ENCODE measurements at places on chromosomes 3 and 15.

DNA sequence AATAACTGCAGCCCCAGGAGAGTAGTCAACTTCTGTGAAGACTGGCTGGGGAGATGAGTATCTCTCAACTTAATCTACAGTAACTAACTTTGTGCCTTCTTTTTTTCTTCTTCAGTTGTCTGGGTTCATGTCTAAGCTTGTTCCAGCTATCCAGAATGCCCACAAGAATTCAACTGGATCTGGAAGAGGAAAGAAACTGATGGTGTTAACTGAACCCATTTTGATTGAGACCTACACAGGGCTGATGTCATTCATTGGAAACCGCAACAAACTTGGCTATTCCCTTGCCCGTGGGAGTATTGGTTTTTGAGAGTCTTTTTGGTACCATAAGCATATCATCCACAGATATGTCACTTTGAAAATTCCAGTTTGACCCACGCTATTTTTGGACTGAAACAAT, 148.7 kb downstream of the TPRG1 start:
- DNase-seq: no peak

DNA sequence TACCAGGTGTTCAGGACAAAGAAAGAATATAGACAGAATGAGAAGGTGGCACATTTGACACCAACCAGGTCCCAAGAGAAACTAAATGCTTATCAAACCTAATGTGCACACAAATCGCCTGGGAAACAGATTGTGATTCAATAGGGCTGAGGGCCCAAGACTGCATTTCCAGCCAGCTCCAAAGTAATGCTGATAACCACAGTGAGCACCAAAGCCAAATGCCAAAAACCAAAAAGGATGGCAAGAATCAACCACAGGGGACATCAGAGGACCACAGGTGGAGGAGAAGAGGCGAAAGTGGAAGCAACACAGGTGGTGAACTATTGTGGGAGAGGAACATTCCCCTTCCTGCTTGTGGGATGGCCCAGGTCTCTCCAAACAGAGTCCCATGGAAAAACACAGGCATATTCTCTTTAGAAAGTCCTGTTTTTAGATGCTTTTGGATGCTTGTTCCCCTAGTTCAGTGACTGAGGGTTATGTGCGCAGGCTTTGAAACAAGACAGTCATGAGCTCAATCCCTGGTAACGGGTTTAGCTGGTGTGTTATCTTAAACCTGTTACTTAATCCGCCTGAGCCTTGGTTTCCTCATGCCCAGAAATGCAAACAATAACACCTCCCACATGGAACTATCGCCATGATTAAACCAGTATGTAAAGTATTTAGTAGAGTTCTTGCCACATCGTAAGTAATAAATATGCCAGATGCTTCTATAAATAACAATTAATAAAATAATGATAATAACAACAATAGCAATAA, 241.7 kb downstream of the ATP8B4 start:
- no peak for DNase-seq

- no peak for DNase-seq
Observed at GRCh38 chr3:27824312-27825200, 102.4 kb upstream of the EOMES start.

DNA sequence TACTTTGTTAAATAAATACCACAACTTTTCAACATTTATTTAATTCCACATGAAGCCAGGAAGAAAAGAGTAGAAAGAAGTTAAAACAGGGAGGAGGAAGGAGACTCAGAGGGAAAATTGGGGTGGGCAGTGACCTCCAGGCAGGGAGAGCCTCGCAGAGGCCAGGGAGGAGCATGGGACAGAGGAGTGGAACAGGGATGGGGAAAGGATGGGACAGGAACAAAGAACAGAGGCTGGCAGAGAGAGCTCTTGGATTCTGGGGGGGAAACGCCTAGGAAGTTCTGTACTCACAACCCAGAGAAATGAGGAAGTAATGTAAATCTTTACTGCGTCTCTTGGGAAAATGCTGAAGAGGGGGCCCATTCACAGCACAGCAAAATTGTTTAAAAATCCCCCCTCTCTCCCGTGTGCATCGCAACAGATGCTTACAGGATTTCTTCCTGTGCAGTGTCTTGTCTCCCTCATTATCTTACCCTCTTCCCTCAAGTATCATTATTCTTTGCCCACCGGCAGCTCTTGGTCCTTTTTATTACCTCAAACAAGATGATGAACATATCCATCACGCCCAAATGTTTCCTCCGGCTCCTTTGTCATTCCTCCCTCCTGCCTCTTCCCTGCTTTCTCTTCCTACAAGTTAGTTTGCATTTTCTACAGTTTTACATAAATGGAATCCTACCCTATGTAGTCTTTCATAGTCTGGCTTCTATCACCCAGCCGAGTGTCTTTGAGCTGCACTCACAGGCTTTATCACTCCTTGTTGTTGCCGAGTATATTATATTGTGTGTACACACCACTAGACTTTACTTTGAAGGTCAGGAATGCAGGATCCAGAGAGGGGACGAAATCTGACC, 65.5 kb downstream of the ARHGAP31 start:
- no peak for DNase-seq

DNA sequence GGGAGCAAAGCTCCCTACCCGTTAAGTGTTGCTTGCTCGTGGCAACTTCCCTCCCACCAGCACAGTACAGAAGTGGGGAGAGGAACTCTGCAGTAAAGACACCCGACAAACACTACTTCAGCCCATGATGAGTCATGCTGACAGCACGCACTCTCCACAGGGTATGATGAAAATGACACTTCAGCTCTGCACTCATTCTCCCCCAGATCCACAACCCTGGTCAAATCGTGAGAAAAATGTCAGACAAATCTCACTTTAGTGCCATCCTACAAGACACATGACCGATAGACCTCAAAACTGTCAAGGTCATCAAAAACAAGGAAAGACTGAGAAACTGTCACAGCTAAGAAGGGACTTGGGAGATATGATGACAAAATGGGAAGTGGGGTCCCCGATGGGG, 278.9 kb downstream of the OCA2 start:
- DNase-seq: no peak

DNA sequence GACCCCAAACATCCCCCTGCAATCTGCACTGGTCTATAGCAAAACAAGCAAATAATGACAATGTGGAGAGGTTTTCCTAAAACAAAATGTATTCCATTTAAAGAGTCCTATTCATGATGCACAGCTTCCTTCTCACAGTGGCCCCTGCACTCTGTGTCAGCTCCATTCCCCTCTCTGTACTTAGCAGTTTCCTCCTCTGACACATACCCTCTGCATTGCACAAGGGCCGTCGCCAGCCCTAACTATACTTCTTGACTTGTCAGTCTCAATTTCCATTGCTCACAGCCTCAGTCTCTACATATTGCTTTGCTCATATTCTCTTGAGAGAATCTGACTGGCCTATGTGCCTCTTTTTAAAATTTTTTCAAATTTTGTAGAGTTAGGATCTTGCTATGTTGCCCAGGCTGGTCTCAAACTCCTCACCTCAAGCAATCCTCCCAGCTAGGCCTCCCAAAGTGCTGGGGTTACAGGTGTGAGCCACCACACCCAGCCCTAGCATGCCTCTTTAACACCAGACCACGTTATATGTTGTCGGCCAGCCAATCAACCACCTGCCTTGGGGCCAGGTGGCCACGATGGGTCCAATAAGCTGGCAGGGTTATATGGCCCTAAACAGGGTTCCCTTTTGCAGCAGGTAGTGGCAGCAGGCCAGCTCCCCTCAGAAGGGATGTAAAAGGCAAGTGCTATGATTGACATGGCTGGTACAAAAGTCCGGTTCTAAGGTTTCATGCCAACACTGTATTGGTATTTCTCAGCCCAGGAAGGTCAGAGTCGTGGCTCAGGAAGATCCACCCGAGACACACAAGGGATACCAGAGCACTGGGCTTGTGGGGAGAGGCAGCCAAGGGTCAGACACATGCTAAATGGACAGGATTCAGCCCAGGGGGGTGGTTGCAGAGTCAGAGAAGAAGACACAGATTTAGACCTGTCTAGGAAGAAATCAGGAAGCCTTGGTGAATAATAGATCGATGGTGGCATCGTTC, 59.0 kb upstream of the SMAD3 start:
- DNase-seq: no peak

- DNase-seq: no peak
Observed at GRCh38 chr3:143041903-143042302, 40.5 kb downstream of the U2SURP start.

- DNase-seq: no peak
Observed at GRCh38 chr3:174414902-174415301, 444.2 kb upstream of the NAALADL2 start.

- DNase-seq: no peak
Observed at GRCh38 chr15:68259883-68260282, 17.7 kb upstream of the FEM1B start.

DNA sequence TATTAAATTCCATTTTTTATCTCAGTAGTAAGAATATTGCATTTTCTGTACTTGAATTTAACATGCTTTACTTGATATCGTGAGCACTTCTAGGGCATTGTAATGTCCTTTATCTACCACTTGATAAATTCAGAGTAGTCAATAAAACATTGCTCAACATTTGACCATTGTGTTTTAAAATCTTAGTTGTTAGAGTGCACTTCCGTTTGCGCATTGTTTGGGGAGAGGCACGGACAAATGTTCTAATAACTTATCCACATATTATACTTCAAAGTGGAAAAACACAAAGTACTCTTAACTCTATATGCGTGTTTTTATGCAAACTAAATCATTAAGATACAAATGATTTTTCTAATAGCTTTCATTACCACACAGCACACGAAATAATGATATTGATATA, 419 bp downstream of the FAM227B start:
- no peak for DNase-seq

DNA sequence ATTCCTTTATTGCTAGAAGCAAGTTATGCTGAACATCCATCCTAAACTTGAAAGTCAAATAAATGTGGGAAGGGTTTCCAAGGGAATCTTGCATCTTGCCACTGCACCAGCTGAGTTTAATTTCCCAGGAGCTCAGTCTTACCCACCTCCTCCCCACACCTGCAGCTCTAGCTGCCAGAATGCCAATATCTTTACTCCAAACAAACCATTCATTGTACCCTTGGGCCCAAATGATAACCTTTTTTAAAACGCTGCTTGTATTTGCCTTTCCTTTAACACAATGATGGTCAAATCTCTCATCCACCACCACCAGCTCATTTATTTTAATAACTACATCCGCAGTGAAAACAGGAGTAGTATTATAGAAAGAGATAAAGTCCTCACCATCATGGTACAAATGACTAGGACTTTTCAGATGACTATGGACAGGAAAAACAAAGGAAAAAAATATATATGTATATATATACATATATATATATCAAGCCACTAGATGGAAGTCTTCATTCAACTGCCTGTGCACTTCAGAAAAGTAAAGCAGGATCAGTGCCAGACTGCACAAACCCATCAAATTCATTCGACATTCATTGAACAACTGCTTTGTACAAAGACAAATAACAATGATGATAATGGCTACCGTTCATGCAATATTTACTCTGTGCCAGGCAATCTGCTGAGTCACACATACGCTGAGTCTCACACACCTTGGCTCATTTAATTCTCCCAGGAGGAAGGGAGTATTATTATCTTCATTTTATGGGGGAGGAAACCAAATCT, 44.0 kb downstream of the BFSP2 start:
- no peak for DNase-seq

GRCh38 chr3:107085261-107085660, 292.0 kb upstream of the CCDC54 start:
- DNase-seq: no peak

- no peak for DNase-seq
Observed at GRCh38 chr3:2993736-2994135, 116.4 kb downstream of the IL5RA start.

DNA sequence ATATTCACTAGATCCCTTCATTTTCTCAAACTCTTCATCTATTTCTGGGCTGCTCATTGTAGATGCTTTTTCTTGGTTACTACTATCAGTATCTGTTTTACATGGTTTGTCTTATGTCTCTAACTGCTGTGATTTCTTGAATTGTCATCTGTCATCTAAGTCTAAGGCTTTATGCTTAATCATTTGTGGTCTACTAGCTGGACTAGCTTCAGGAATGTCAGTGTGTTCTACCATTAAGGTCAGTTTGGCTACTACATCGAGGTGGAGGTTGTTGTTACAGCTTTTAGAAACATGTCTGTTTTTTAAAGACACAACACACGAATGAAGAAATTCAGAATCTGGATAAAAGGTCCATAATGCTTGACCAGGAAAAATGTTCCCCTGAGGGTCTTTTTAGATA, 82.2 kb downstream of the ABI3BP start:
- no peak for DNase-seq

DNA sequence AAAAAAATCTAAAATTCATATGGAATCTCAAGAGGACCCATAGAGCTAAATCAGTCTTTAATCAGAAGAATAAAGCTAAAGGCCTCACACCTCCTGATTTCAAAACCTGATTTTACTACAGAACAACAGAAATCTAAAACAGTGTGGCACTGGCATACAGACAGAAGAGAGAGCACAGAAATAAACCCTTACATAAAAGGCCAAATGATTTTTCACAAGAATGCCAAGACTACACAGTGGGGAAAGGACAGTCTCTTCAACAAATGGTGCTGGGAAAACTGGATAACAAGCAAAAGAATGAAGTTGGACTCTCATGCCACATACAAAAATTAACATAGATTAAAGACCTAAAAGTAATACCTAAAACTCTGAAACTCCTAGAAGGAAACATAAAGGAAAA, 10.1 kb downstream of the TOP2B start:
- no peak for DNase-seq

- no peak for DNase-seq
Observed at GRCh38 chr15:52730173-52730572, 51.0 kb upstream of the ATOSA start.

GRCh38 chr15:56538901-56539545, 74.1 kb upstream of the MNS1 start:
- no peak for DNase-seq

DNA sequence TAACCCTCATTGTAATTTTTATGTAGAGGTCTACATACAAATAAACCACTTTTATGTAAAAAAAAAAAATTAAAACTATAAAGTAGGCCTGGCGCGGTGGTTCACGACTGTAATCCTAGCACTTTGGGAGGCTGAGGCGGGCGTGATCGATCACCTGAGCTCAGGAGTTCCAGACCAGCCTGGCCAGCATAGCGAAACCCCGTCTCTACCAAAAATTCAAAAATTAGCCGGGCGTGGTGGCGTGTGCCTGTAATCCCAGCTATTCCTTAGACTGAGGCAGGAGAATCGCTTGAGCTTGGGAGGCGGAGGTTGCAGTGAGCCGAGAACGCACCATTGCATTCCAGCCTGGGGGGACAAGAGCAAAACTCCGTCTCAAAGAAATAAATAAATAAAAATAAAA, 766 bp upstream of the SLC12A6 start:
- DNase-seq: no peak

- DNase-seq: no peak
Observed at GRCh38 chr15:66730168-66731021, 28.4 kb downstream of the SMAD6 start.

- no peak for DNase-seq
Observed at GRCh38 chr15:64699751-64700388, 75.5 kb downstream of the RBPMS2 start.

GRCh38 chr3:98902351-98902740, 851 bp upstream of the DCBLD2 start:
- DNase-seq: no peak

- DNase-seq: no peak
Observed at GRCh38 chr3:179091113-179091512, 19.5 kb upstream of the ZMAT3 start.
